Activated CD4-positive, alpha-beta T cell treated with anti-CD3 and anti-CD28 coated beads for 36 hours (primary cell): ENCODE measurements at places on chromosomes 16 and 17.

- no peaks in the 10 kb centered on the region for H3K4me1 ChIP-seq
- H3K4me3 ChIP-seq = no peak overlapping the region
- H3K27ac ChIP-seq = no peak overlapping the region
- peaks cover 17% of the 10 kb centered on the region for H3K27me3 ChIP-seq
These were observed 202.3 kb upstream of the RPL38 start for GRCh38 chr17:74001145-74001544.

DNA sequence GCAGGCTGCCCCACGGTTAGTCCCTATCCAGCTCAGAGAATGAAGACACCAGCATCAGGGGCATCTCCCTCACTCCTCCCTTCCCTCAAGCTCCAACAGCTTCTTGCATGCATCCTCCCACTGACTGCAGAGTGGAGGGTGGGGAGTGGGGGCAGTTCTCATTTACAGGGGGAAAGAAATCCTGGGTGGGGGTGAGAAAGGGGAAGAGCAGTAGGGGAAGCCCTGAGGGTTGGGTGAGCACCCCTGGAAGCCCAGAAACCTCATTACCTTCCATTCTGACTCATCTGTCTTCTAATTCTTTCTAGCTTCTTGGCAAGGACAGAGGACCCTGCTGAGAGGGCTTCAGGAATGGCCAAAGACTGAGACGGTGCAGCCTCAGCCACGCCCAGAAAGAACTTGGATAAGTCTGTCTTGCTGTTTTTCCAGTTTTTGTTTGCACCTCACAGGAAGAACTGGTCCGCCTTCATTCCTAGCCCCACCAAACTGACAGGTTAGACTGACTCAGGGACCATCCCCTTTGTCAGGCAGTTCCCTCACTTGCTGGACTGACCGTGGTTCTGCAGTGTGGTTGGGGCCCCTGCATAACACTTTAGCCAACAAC, 52.5 kb upstream of the WSB1 start:
- DNase-seq = no peak
- no peaks in the 10 kb centered on the region for H3K36me3 ChIP-seq
- peaks cover 4% of the 10 kb centered on the region for H3K27me3 ChIP-seq
- H3K27ac ChIP-seq = no peak overlapping the region

DNA sequence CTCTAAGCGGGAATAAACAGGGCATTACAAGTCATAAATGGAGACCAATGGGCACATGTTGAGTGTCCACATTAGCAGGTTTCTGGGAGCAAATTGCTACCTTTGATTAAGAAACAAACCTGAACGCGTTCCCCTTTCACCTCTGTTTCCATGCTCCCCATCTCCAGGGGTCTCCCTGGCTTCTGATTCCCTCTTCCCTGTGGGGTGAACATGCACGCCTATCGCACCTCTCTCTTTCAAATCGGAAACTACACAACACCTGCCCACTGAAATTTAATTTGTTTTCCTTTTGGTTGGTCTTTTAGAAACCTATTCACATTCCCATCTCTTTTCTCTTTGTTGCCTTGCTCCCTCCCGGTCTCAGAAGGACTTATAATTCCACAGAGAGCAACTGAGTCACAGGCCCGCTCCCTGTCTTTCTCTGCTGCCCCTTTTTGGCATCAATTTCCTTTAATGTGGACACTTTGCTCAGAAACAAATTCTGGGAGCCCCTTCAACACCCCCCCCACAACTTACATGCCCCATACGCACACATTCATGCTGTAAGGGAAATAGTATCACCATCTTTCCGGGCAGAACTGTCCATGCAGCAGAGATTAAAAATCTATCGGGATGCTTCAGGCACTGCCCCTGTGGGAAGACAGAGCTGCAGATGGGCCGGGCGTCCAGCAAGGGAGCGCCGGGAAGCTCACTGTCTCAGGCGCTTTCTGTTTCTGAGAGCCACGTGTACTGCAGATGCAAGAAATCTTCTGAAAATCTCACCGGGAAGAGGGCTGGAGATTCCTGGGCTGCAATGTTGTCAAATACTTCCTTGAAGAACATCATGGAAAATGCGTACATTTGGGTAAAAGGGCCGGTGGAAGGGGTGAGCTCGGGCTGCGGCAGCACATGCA, 7.2 kb upstream of the FOXF1 start:
- H3K4me3 ChIP-seq = no peak overlapping the region
- H3K27me3 ChIP-seq = peaks cover 78% of the 10 kb centered on the region
- no peak overlapping the region for H3K27ac ChIP-seq

DNA sequence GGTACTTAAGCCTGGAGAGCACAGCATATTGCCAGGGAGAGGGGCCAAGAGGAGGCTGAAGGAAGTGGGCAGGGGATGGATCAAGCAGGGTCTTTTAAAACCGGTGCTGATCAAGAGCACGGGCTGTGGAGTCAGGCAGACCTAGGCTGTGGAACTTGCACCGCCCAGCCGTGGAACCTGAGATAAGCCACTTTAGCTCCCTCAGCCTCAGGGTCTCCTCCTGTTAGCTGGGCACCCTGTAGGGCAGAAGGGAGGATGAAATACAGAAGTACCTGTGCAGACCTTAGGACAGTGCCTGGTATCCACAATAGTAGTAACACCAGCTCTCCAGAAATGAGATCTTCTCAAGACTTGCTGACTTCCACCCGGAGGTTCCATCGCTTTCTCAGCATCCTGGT, 9.3 kb downstream of the ODAD4 start:
- no peak overlapping the region for H3K4me3 ChIP-seq
- H3K36me3 ChIP-seq = no peaks in the 10 kb centered on the region
- DNase-seq = no peak
- no peak overlapping the region for H3K27ac ChIP-seq
- H3K4me1 ChIP-seq = no peaks in the 10 kb centered on the region
- no peaks in the 10 kb centered on the region for H3K27me3 ChIP-seq

- peaks cover 27% of the 10 kb centered on the region for H3K27me3 ChIP-seq
- H3K27ac ChIP-seq = peak within 1 kb of the TSS; percentile 23
- H3K4me1 ChIP-seq = peaks cover 18% of the 10 kb centered on the region
These were observed at the start of gene KIFC3 for GRCh38 chr16:57802341-57803133. TSS of gene KIFC3 (minus strand) at chr16:57802491. CDS start at chr16:57798243, 4,248 bp downstream.

DNA sequence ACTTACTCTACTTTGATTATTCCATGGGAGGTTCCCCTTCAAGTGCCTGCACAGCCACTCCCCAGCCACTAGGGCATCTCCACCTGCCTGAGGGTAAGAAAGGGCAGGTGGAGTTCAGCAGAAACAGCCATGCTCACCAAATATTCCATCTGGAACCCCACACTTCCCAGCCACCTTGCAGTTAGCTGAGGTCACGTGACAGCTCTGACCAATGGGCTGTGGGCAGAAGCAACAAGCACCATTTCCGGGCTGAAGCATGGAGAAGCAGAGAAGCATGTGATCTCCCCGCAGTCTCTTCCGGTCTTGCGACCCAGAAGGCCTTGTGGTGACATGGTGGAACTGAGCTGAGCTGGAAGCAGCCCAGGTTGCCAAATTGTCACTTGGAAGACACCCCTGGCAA, 108.6 kb downstream of the CCT6B start:
- no peak for DNase-seq
- no peaks in the 10 kb centered on the region for H3K4me1 ChIP-seq
- H3K4me3 ChIP-seq = no peak overlapping the region
- H3K36me3 ChIP-seq = no peaks in the 10 kb centered on the region

DNA sequence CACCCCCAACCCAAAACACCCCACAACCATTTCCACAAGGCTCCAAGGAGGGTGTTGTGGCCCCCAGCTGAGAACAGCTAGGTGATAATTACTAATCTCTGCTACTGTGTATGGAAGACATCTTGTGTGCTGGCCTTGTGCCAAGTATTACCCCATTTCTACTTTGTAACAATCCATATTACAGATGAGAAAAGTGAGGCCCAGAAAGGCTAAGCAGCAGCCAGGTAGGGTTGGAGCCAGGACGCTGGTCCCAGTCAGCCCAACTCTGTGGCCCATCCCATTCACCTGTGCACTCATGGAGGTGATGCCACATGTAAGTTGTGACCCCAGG, 12.4 kb upstream of the PEMT start:
- no peaks in the 10 kb centered on the region for H3K4me1 ChIP-seq
- H3K36me3 ChIP-seq = no peaks in the 10 kb centered on the region
- no peak overlapping the region for H3K4me3 ChIP-seq
- H3K27ac ChIP-seq = no peak overlapping the region
- no peak for DNase-seq
- no peaks in the 10 kb centered on the region for H3K27me3 ChIP-seq

DNA sequence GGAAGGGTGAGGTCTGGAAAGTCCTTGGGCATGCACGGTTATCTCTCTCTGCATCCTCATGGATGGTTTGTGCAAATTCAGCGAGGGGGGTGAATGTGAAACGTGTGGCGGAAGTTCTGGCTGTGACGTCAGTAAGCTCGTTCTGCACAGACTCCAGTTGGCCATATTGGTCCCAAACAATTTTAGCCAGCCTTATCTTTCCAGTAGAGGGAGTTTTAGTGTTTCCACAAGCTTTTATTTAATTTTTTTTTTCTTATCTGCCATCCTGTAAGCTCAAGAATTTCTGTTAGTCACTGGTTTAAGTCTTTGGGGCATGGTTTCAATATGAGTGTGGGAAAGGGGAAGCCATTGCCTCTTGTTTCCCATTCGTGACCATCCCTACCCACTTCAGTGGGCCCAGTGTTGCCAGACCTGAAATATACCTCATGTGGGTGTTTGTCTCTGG, 39.0 kb downstream of the HLF start:
- H3K27ac ChIP-seq = no peak overlapping the region
- no peaks in the 10 kb centered on the region for H3K36me3 ChIP-seq
- peaks cover 3% of the 10 kb centered on the region for H3K4me1 ChIP-seq
- no peak overlapping the region for H3K4me3 ChIP-seq
- H3K27me3 ChIP-seq = peaks cover 4% of the 10 kb centered on the region

DNA sequence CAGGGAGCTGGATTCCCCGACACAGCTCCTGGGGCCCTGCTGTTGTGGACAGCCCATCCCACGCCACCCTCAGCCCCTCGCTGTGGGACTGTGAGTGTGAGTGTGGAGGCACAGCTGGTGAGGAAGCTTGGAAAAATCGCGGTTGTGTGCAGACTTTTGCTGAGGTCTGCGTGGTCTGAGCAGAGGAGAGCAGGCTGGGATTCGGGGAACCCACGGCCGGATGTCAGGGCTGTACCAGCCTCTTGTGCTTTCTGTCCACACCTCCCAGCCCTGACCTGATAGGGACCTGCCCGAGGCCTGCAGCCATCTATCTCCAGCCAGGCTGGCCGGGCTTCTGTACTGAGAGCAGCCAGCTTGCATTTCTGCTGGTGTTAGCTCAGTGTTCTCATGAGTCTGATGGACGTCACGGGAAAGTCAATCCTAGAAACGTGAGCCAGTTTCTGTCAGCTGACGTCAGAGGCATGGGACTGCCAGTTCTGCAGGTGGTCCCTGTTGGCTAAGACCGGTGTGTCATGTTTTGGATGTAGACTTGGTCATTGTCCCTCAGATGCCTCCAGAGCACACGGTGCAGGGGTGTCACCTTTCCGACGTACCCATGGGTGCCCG, 72.8 kb upstream of the ZNF750 start:
- peaks cover 23% of the 10 kb centered on the region for H3K36me3 ChIP-seq
- no peaks in the 10 kb centered on the region for H3K27me3 ChIP-seq

GRCh38 chr17:27816946-27817345, 16.6 kb upstream of the NOS2 start:
- H3K27ac ChIP-seq = no peak overlapping the region
- H3K4me3 ChIP-seq = no peak overlapping the region
- no peaks in the 10 kb centered on the region for H3K4me1 ChIP-seq
- H3K27me3 ChIP-seq = peaks cover 2% of the 10 kb centered on the region
- no peaks in the 10 kb centered on the region for H3K36me3 ChIP-seq

DNA sequence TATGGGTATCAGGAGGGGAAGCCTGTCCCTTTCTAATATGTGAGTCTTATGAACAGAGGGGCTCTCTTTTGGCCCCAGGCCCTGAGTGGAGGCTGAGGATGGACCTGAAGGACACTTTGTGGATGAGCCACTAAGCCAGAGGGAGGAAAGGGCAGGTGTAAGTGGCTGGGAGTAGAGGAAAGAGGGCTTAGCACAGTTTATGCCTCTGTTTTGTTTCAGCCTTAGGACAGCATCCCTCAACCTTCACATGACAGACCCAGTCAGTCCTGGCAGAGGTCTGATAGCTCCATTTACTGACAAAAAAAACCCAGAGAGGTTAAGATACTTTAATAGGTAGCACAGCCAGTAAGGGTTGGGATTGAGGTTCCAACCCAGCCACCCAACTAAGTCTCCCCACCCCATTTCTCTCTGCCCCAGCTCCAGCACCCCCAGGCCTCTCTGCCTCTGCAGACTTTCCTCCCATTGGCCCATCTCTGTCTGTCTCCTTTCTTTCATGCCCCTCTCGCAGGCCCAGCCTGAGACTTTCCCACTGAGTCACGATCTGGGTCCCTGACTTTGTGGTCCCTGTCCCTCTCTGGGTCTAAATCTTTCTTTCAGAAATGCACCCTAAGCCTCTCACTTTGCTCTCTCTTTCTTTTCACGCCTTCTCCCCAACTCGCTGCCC, 4.7 kb upstream of the TBX21 start:
- no peak overlapping the region for H3K4me3 ChIP-seq
- DNase-seq = peak; percentile 32
- H3K36me3 ChIP-seq = no peaks in the 10 kb centered on the region
- peaks cover 94% of the 10 kb centered on the region for H3K4me1 ChIP-seq

DNA sequence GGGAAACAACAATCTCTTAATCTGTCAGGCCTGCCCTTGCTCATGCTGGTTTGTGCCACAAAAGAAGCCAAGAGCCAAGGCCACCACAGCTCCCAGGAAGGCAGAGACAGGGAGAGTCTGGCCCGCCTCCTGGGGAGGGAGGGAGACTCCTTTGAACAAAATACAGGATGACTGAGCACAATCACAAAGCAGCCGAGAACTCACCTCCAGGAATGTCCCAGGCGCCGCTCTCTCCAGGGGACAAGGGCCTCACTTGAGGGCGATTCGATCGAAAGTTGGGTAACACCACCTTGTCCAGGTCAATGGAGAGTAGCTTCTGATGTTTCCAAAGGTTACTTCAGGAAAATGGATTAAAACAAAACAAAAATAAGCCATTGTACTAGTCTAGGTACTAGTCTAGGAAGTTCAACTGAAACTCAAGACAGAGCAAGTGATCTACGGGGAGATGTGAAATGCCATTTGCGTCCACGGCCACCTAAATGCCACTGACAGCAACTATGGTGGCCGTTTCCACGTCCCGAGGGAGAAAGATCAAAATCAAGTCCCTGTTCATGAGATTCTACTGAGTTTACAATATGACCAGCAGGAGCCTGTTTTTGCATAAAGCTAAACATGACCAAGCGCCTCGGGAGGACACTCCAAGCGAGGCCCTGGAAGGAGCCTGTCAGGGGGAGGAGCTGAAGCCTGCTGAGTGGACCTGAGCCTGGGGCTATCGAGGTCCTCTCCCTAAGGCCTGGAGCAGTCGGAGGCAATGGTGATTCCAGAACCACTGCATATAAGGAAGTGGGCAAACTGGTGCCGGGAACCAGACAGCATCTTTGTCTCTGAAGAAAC, 13.4 kb upstream of the SLC38A8 start:
- no peaks in the 10 kb centered on the region for H3K4me1 ChIP-seq
- H3K36me3 ChIP-seq = peaks cover 38% of the 10 kb centered on the region
- H3K4me3 ChIP-seq = no peak overlapping the region
- H3K27ac ChIP-seq = no peak overlapping the region
- DNase-seq = no peak

GRCh38 chr16:48955837-48956236, 325.8 kb downstream of the CBLN1 start:
- H3K36me3 ChIP-seq = no peaks in the 10 kb centered on the region
- H3K27me3 ChIP-seq = no peaks in the 10 kb centered on the region
- no peak overlapping the region for H3K4me3 ChIP-seq
- no peaks in the 10 kb centered on the region for H3K4me1 ChIP-seq

GRCh38 chr16:89053725-89054029, 40.0 kb upstream of the ACSF3 start:
- no peak overlapping the region for H3K27ac ChIP-seq
- no peak overlapping the region for H3K4me3 ChIP-seq
- H3K36me3 ChIP-seq = no peaks in the 10 kb centered on the region
- H3K27me3 ChIP-seq = no peaks in the 10 kb centered on the region
